ENCODE measurements at places on chromosomes 1 and 21.

DNA sequence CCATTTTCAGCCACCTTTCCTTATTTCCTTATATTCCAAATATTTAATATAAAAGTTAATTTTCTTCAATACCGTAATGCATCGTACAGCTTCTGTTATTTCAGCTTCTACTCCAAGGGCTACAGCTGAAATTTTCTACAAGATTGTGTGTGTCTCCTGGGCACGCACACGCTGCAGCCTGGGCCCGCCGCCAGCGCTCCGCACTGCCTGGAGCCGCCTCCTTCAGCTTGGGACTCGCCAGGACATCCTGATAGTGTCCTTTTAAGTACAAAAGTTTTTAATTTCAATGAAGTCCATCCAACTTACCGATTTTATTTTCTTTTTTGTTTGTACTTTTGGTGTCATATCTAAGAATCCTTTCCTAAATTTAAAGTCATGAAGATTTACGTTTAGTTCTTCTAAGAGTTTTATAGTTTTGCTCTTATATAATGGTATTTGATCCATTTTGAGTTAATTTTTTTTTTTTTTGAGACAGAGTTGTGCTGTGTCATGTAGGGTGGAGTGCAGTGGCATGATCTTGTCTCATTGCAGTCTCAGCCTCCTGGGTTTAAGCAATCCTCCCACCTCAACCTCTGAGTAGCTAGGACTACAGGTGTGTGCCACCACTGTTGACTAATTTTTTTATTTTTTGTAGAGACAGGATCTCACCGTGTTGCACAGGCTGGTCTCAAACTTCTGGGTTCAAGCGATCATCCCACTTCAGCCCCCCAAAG, 82.8 kb downstream of the AXDND1 start:
- DNase-seq = no peak

DNA sequence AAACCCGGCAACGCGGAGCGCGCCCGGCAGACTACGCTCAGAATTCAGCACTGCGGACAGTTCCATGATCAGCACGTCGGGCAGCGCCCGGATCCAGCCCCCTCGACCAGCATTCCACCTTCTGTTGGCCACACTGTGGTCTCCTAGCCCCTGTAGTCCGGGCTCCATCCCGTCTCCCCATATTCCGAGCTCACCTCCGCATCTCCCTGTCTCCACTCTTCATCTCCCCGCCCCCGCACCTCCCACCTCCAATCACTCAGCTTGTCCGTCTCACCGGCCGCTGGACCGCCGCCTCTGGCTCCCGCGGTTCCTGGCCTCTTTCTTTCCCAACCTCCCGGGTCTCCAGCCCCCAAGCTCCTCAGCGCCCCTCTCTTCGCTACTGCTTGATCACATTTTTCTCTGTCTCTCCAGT, 500 bp downstream of the EPHA10 start:
- DNase-seq = peak; percentile 80

- DNase-seq = peak; percentile 69
Measured at GRCh38 chr1:240092301-240093119, 827 bp downstream of the FMN2 start.

DNA sequence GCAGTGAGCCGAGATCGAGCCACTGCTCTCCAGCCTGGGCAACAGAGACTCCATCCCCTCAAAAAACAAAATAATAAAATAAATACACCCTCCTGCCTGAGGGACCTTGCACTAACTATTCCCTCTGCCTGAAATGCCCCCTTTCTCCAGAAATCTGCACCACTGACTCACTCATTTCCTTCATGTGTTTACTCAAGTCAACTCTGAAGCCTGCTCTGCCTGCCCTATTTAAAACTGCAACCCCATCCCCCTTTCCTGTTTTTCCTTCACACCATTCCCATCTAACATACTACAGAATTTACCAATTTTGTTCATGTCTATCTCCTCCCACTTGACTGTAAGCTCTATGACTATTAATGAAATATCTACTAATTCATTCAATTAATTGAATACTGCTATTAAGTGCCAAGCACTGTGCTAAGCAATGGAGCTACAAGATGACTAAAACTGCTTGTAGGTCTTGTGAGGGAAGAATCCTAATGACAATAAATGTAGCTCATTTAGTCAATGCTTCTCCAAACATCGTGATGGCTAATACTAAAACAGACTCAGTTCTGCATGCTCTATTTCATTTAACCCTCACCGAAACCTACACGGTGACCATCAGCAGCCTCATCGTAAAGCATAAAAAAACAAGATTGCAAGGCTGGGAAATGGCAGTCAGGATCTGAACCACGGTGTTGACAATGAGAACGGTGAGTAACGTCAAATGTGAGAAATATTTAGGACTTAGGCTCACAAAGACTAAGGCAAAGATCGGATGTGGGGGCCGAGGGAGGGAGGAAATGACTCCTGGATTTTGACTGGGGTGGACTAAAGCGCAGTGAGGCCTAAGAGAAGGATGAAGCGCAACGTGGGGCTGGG, 749 bp upstream of the TMEM39B start:
- no peak for DNase-seq

- no peak for DNase-seq
Measured at GRCh38 chr1:80825067-80825466, 975.7 kb upstream of the ADGRL2 start.

DNA sequence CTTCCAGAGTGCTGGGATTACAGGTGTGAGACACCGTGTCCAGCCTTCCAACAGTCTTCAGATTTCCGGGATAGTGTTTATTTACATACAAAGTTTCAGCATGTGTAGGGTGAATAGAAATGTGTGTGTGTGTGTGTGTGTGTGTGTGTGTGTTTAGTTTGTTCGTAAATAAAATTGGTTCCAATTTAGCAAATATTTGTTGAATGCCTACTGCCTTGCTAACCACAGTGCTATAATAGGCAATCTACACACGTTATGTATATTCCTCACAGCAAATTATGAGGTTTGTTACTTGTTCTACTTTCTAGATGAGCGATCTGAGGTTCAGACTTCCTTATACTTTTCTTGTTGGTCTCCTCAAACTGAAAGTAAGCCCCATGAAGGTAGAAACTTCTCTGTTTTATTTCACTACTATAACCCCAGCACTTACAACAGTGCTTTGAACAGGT, 32.8 kb upstream of the EPS15 start:
- DNase-seq = no peak

- DNase-seq = no peak
Measured at GRCh38 chr1:204991342-204991844, 51.6 kb upstream of the CNTN2 start.

DNA sequence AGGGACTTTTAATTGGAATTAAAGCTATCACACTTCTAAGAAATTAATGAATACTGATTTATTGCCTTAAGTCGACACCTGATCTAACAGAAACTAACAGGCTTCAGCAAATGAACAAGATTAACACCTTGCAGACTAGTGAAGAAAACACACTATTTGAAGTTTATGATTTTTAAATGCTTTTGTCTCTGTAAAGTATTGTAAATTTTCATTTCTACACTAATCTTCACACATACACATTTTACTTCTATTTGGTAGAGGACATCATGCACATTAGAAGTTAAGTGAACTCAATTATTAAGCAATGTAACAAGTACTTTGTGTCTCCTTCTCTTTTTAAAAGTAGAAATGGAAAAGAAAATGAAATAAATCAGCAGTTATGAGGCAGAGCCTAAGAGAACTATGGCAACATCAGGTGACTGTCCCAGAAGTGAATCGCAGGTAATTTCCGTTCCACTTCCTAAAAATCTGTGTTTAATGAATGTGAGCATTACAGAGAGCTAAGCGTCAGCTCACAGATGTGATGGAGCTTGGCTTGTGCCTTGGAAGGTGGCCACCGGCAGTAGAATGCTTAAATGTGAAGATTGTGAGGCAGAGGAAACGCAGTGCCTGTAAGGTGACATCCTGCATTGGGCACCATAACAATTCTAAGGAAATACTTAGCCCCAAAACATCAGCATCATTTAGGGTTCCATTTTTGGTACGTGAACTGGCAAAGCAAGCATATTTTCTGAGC, 1.2 kb downstream of the PRMT2 start:
- DNase-seq = no peak

- DNase-seq = no peak
Measured at GRCh38 chr21:28986677-28987076, 6.0 kb downstream of the LTN1 start.

- DNase-seq = no peak
Measured at GRCh38 chr1:236168716-236169429, 26.5 kb downstream of the GPR137B start.

- DNase-seq = no peak
Measured at GRCh38 chr21:36647279-36648093, 51.4 kb upstream of the SIM2 start.

GRCh38 chr1:193705554-193705981, 519.2 kb upstream of the B3GALT2 start:
- no peak for DNase-seq

- no peak for DNase-seq
Measured at GRCh38 chr1:25821112-25821476, 1.3 kb downstream of the MTFR1L start.

GRCh38 chr1:179327679-179328078, 34.1 kb downstream of the SOAT1 start:
- DNase-seq = no peak

GRCh38 chr1:153877112-153877511, 45.7 kb downstream of the GATAD2B start:
- no peak for DNase-seq

GRCh38 chr1:210747890-210748289, 386.1 kb downstream of the KCNH1 start:
- DNase-seq = no peak

DNA sequence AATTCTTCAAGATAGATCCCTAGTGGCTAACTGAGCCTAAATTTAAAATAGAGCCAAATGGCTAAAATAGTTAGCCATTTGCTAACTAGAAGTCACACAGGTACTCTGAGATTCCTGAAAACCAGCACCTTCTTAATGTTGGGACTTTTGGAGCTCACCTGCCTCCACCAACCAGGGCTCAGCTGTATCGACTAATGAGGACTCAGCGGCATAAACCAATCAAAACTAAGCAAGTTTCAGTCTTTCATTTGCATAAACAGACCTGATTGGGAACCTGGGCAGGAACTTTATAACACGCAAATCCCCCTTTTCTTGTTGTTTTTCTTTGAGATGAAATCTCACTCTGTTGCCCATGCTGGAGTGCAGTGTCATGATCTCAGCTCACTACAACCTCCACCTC, 28.5 kb downstream of the TNFRSF9 start:
- no peak for DNase-seq

DNA sequence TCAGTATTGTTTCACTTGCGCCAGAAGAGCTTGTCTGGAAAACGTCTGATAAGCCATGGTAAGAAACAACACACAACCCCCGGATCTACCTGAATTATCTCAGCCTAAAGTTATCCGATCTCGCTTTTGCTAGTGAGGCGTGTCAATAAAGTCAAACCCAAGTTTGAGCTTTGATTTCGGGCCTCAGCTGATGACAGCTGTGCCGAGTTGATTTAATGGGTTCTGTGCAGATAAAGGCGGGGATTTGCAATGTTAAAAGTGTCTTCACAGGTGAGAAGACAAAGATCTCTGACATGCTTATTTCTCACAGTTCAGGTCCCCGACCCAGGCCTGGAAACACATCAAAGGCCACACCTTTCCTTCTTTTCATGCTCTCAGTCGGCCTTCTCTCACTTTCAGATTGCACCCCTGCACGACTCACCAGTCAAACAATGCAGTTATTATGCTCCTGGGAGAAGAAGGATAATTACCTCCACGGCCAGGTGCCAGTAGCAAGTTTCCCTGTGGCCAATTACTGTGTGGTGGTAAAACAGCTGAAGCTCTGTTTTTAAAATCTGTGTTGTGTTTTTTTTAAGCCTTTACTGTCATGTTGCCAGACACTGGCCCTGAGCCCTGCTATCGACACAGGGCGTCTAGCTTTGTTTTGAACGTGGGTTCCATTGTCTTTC, 245.3 kb upstream of the RUNX1 start:
- no peak for DNase-seq

GRCh38 chr1:53308506-53308905, 19.4 kb downstream of the LRP8 start:
- no peak for DNase-seq

GRCh38 chr1:150813028-150813707, 5.1 kb upstream of the CTSK start:
- DNase-seq = peak; percentile 65

- no peak for DNase-seq
Measured at GRCh38 chr1:19909971-19910370, 13.4 kb downstream of the PLA2G2E start.

DNA sequence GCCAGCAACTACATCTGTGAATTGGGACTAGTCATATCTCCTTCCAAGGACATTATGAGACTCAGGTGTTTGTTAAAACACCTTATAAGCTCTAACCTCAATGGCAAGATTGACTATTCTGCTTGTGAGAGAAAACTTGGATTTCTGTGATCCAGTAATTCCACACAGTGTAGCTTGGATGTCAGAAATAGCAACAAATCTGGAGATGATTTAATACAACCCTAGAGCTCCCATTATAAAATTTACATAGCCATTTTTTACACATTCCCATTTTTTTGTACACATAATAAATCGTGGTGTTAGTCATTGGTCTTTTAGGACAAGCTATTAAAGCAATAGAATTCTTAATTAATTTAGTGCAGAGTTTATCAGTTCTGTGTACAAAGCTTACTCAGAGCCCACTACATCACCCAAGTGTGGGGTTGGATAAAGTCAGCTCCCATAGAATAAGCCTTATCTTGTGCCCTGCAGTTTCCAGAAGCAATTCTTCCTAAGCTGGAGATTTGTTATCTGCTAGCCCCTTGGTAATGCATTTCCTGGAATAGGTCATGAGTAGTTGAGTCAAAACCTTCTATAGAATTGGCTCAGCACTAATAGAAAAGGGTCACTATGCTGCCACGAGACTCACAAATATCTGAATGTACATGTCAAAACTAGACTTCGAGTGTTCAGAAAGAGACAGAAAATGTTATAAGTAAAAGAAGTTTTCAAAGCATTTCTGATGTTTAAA, 434.0 kb upstream of the RUNX1 start:
- no peak for DNase-seq

- no peak for DNase-seq
Measured at GRCh38 chr21:43703035-43703880, 15.7 kb upstream of the PDXK start.

GRCh38 chr1:231931846-231932454, 305.4 kb downstream of the DISC1 start:
- DNase-seq = no peak

GRCh38 chr1:179968994-179969919, 14.6 kb downstream of the CEP350 start:
- DNase-seq = no peak

DNA sequence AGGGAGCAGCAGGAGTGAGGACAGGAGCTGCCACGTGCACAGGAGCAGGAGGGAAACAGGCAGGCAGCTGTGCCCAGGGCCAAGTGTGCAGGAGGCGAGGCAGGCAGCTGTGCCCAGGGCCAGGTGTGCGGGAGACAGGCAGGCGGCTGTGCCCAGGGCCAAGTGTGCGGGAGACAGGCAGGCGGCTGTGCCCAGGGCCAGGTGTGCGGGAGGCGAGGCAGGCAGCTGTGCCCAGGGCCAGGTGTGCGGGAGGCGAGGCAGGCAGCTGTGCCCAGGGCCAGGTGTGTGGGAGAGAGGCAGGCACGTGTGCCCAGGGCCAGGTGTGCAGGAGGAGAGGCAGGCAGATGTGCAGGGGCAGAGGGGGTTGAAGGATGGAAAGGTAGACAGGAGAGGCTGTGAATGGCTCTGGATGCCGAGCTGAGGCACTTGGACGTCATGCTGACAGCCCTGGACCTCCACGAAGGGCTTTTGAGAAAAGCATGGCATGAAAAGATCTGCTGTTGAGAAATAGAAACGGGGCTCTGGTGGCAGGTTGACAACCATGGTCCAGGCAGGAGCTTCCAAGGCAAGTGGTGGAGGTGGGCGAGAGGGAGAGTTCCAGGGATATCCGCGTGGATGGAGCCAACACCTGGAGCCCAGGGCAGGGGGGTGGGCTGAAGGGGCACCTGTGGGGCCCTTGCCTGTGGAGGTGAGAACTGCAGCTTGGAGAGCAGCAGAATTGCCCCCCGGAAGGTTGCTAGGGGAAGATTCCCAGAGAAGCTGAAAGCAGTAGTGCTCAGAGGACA, 19.1 kb upstream of the NPHP4 start:
- no peak for DNase-seq

Measured in right forelimb (tissue), 1 donor.